ENCODE measurements at places on chromosomes 1 and 21. TPM values are rescaled to one million over a fixed set of nuclear protein-coding genes. Genes with fewer than 3 reads are reported as not detected.

DNA sequence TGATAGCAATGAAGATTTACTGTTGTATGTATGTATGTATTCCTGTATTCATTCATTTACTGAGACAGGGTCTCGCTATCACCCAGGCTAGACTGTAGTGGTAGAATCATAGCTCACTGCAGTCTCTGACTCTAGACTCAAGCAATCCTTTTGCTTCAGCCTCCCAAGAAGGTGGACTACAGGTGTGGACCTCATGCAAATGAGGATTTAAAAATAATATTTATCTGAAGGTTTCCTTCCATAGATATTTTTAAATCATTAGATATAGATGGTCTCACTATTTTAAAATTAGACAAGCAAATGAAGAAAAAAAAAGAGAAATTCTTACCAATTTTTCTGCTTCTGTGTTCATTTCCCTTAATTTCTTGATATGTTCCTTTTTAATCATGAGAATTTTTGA, 27.0 kb downstream of the MIXL1 start:
- no peak for DNase-seq

The A3GALT2 gene
- total RNA-seq: not detected

- no peak for DNase-seq
Measured at GRCh38 chr1:157415661-157416060, 136.7 kb downstream of the FCRL5 start.

- DNase-seq: no peak
Measured at GRCh38 chr21:38383411-38384237, 114.7 kb downstream of the ERG start.

GRCh38 chr1:65894738-65895605, 102.3 kb downstream of the PDE4B start:
- peak; percentile 2 for DNase-seq
